ENCODE measurements at places on chromosomes 3 and 15. TPM values are rescaled to one million over a fixed set of nuclear protein-coding genes. Genes with fewer than 3 reads are reported as not detected.

- no peak for DNase-seq
- no peaks in the 10 kb centered on the region for H3K4me1 ChIP-seq
- H3K27ac ChIP-seq, result no peak overlapping the region
- no peak overlapping the region for H3K4me3 ChIP-seq
- H3K27me3 ChIP-seq, result no peaks in the 10 kb centered on the region
Observed at GRCh38 chr3:195044411-195044810, 226.5 kb downstream of the XXYLT1 start.

The LHFPL4 gene
- not detected for total RNA-seq

DNA sequence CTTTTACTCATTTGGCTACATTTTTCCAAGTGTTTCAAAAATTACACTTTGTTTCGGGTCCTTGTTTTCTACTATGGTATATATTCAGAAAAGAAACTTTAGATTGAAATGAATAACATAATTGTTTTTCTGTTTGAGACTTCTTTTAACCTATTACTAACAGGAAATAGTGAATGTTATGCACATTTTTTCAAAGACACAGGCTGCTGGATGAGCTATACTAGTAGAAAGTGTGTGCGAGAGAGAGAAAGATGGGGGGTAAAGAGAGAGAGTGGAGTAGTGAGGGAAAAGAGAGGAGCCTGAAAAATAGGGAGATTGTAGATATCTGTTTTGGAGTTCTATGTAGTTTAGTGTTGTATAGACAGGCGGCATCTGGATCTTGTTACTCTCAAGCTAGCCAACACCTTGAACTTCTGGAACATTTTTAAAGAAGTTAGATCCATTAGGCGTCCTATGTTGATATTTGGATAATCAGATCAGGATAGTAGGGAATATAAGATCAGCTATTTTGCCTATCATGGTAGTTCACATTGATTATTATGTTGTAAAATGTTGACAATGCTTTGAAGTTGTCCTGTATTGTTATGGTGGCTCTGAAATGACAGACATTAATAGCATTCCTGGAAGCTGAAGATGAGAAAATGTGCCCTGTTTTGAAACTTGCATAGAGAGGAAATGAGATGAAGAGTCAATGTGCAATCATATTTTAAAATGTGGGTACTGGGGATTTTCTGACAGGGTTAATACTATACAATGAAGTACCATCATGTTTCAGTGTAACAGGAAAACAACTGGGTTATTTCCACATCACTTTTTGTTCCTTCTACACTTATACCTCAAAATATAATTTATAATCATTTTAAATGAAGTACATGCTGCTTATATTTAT lies 2.6 kb downstream of the RBMS3 start:
- peak overlapping the region; percentile 91 for H3K27ac ChIP-seq
- peaks cover 23% of the 10 kb centered on the region for H3K4me1 ChIP-seq
- H3K36me3 ChIP-seq, result no peaks in the 10 kb centered on the region
- DNase-seq, result no peak

The GOLGA8O gene
- not detected for total RNA-seq

The FANCD2OS gene
- not detected for total RNA-seq

- DNase-seq, result no peak
- H3K27ac ChIP-seq, result no peak overlapping the region
- no peaks in the 10 kb centered on the region for H3K36me3 ChIP-seq
Observed at GRCh38 chr3:134597390-134597970, 53.3 kb downstream of the KY start.

- no peaks in the 10 kb centered on the region for H3K36me3 ChIP-seq
- DNase-seq, result no peak
- no peaks in the 10 kb centered on the region for H3K4me1 ChIP-seq
- no peaks in the 10 kb centered on the region for H3K27me3 ChIP-seq
- no peak overlapping the region for H3K27ac ChIP-seq
Observed at GRCh38 chr3:47225310-47225906, 57.2 kb downstream of the KIF9 start.

The CDHR4 gene
- not detected for total RNA-seq

The PLSCR2 gene
- total RNA-seq, result not detected

The PIGBOS1 gene
- total RNA-seq, result 6.4 TPM

- no peaks in the 10 kb centered on the region for H3K27me3 ChIP-seq
- DNase-seq, result no peak
- H3K4me1 ChIP-seq, result no peaks in the 10 kb centered on the region
- no peak overlapping the region for H3K4me3 ChIP-seq
- H3K36me3 ChIP-seq, result no peaks in the 10 kb centered on the region
Observed at GRCh38 chr3:33758281-33758680, 40.1 kb upstream of the PDCD6IP start.

GRCh38 chr3:24965706-24966385 lies 462.2 kb upstream of the RARB start:
- no peak for DNase-seq
- no peaks in the 10 kb centered on the region for H3K36me3 ChIP-seq
- H3K4me1 ChIP-seq, result no peaks in the 10 kb centered on the region
- no peak overlapping the region for H3K4me3 ChIP-seq
- H3K27me3 ChIP-seq, result no peaks in the 10 kb centered on the region

The GP9 gene
- not detected for total RNA-seq

The TOPAZ1 gene
- total RNA-seq, result not detected

The NOX5 gene
- total RNA-seq, result 0.74 TPM

GRCh38 chr15:82750831-82751180 lies 41.1 kb upstream of the AP3B2 start:
- no peak for DNase-seq
- H3K27me3 ChIP-seq, result no peaks in the 10 kb centered on the region
- peak overlapping the region; percentile 90 for H3K27ac ChIP-seq
- H3K4me3 ChIP-seq, result peak overlapping the region; percentile 77
- peaks cover 30% of the 10 kb centered on the region for H3K36me3 ChIP-seq

The TADA3 gene
- 58.9 TPM for total RNA-seq

DNA sequence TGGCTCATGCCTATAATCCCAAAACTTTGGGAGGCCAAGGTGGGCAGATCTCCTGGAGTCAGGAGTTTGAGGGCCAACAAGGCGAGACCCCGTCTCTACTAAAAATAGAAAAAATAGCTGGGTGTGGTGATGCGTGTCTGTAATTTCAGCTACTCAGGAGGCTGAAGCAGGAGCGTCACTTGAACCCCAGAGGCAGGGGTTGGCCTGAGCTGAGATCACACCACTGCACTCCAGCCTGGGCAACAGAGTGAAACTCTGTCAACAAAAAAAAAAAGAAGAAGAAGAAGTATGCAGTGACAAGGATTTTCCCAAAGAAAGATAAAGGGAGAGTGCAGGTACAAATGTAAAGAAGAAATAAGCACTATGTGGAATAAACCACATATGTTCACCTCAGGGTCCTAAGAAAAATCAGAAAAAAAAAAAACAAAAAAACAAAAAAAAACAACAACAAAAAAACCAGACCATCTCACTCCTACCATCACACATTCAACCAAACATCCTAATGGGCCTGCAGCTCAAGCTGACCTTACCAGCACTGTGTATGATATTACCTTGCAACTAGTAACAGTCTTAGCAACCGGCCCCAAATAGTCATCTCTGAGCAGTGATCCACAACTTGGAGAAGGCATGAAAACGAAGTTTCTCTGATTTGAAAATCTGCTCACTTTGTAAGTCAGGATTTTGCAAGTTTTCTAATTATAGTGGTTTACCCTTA lies 296.7 kb upstream of the PROK2 start:
- H3K4me3 ChIP-seq, result no peak overlapping the region
- no peaks in the 10 kb centered on the region for H3K36me3 ChIP-seq
- no peaks in the 10 kb centered on the region for H3K27me3 ChIP-seq
- DNase-seq, result no peak

GRCh38 chr15:35000511-35000910 lies 12.4 kb upstream of the ZNF770 start:
- no peaks in the 10 kb centered on the region for H3K36me3 ChIP-seq
- no peaks in the 10 kb centered on the region for H3K4me1 ChIP-seq
- H3K27me3 ChIP-seq, result no peaks in the 10 kb centered on the region

The PDZRN3 gene
- total RNA-seq, result 75.9 TPM

The PLA2G4E gene
- 8.8 TPM for total RNA-seq

The ADAMTS17 gene
- total RNA-seq, result 16.0 TPM

DNA sequence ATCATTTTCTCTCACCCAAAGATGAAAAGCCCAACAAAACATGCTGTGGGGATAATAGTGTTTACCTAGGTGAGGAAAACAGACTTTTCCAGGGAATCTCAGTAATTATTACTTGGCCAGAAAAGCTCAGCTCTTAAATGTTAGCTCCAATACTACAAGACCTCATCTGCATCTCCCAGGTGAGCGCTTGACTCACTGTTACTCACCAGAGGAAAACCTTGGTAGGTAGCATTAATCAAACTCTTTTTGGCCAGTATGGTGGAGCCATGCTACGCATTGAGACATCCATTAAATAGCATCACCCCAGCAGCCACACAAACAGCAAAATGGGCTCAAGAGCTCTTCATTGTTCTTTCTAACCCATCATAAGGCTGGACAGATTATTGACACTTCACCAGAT lies 99.0 kb downstream of the TIGIT start:
- no peaks in the 10 kb centered on the region for H3K36me3 ChIP-seq
- no peak overlapping the region for H3K4me3 ChIP-seq
- no peak for DNase-seq
- peaks cover 6% of the 10 kb centered on the region for H3K4me1 ChIP-seq
- no peak overlapping the region for H3K27ac ChIP-seq
- no peaks in the 10 kb centered on the region for H3K27me3 ChIP-seq

The CD200R1L gene
- total RNA-seq, result not detected

- no peak overlapping the region for H3K4me3 ChIP-seq
- no peak for DNase-seq
- H3K4me1 ChIP-seq, result peaks cover 35% of the 10 kb centered on the region
- H3K36me3 ChIP-seq, result no peaks in the 10 kb centered on the region
Observed at GRCh38 chr3:29331456-29332194, 50.8 kb downstream of the RBMS3 start.

The PAQR9 gene
- not detected for total RNA-seq

The EPHB1 gene
- total RNA-seq, result 2.2 TPM

GRCh38 chr15:99507504-99508310 lies 58.1 kb upstream of the MEF2A start:
- H3K27ac ChIP-seq, result peak overlapping the region; percentile 26
- H3K4me1 ChIP-seq, result peaks cover 19% of the 10 kb centered on the region
- H3K4me3 ChIP-seq, result no peak overlapping the region
- H3K36me3 ChIP-seq, result no peaks in the 10 kb centered on the region
- DNase-seq, result no peak
- H3K27me3 ChIP-seq, result no peaks in the 10 kb centered on the region

DNA sequence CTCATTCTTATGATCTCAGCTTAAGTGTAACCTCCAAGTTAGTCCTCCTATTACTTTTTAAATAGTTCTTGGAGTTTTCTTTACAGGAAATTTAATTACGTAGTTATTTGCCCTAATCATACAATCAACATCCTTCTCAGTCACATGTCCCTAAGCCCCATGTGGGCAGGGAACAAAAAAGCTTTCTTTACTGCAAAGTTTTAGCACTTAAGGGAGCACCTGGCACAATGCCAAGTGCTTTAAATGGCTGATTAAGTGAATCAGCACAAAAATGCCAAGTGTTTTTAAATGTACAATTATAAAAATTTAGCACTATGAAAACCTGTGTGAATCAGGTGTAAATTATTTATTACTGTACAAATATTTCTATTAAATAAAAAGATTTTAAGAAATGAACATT lies 445.3 kb downstream of the C3orf38 start:
- H3K27me3 ChIP-seq, result no peaks in the 10 kb centered on the region
- H3K36me3 ChIP-seq, result no peaks in the 10 kb centered on the region
- H3K27ac ChIP-seq, result no peak overlapping the region
- no peaks in the 10 kb centered on the region for H3K4me1 ChIP-seq
- H3K4me3 ChIP-seq, result no peak overlapping the region

DNA sequence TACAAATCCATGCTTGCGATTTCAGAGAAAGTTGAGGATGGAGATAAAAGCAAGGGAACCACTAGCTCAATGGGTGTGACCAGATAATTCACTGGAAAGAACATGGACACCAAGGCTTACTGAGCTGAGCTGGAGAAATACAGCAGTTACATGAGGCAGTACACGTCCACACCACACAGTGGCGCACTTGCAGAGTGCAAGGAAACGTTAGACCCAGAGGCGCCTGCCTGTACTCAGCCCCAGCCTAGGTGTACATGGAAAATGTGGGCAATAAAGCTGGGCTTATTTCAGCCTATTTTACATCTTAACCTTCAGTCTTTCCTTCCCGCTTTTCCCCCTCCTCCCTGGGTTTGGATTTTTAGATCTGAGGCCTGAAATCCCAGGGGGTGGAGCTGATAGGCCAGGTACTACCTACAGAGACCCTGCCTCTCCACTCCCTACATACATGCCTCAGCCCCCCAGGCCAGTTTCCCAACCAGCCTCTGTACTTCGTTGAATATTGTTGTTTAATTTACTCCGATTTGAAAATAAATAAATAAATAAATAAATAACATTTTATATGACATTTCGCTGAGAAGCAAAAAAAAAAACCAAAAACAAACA lies 60.1 kb downstream of the PCOLCE2 start:
- H3K27ac ChIP-seq, result no peak overlapping the region
- no peak for DNase-seq
- H3K4me3 ChIP-seq, result no peak overlapping the region
- no peaks in the 10 kb centered on the region for H3K4me1 ChIP-seq
- no peaks in the 10 kb centered on the region for H3K36me3 ChIP-seq

- no peak within 1 kb of the TSS for H3K27ac ChIP-seq
- H3K4me1 ChIP-seq, result peaks cover 7% of the 10 kb centered on the region
- no peak within 1 kb of the TSS for H3K4me3 ChIP-seq
- no peaks in the 10 kb centered on the region for H3K27me3 ChIP-seq
- no peak for DNase-seq
- no peaks in the 10 kb centered on the region for H3K36me3 ChIP-seq
Observed at GRCh38 chr3:185552358-185552877, at the start of gene LIPH. LIPH (minus strand) TSS chr3:185552588; CDS start chr3:185552471, 117 bp downstream.

DNA sequence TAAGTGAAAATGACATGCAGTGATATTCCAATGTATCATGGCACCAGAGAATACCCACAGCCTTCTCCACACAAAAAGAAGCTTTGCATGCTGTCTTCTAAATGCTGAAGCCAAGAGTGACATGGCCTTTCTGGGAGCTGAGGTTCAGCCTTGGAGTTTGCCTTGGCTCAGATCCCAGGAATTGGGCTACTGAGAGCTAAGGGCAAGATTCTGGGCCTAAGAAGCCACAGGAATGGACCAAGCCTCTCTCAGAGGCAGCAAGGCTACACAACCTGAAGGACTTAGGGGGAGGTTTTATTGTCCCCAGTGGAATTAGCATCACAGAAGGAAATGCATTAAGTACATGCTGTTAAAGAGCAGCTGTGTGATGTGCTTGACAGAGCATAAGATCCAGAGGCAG lies 1078.5 kb downstream of the TUSC7 start:
- no peaks in the 10 kb centered on the region for H3K27me3 ChIP-seq
- no peak overlapping the region for H3K4me3 ChIP-seq
- H3K36me3 ChIP-seq, result no peaks in the 10 kb centered on the region

The BLM gene
- total RNA-seq, result 1.7 TPM

The MEGF11 gene
- 0.25 TPM for total RNA-seq

DNA sequence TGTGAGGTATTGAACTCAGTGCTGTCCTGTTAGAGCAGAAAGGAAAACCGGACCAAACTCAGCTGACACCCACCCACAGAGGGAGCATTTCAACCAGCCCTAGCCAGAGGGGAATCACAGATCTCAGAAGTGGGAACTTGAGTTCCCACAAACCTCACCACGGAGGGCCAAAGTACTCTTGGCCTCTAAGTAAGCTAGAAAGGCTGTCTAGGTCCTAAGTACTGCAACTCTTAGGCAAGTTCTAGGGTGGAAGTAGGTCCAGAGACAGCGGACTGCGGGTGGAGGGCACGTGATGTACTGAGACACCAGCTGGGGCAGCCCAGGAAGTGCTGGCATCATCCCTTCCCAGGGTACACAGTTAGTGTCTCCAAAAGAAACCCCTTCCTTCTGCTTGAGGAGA lies 34.1 kb downstream of the EOMES start:
- H3K4me1 ChIP-seq, result no peaks in the 10 kb centered on the region
- no peak for DNase-seq
- H3K27ac ChIP-seq, result no peak overlapping the region

- peaks cover 9% of the 10 kb centered on the region for H3K4me1 ChIP-seq
- no peak overlapping the region for H3K4me3 ChIP-seq
- H3K36me3 ChIP-seq, result no peaks in the 10 kb centered on the region
Observed at GRCh38 chr3:122392868-122393844, 9.2 kb downstream of the FAM162A start.

Data from vagina (tissue), 2 donors.